PC-9 (cell line): ENCODE measurements at places on chromosomes 3 and 15. TPM values are rescaled to one million over a fixed set of nuclear protein-coding genes. Genes with fewer than 3 reads are reported as not detected.

The SOX2 gene
- not detected in 2 replicates for total RNA-seq

The MUC20 gene
- 98.1 and 176 TPM in 2 replicates for total RNA-seq

DNA sequence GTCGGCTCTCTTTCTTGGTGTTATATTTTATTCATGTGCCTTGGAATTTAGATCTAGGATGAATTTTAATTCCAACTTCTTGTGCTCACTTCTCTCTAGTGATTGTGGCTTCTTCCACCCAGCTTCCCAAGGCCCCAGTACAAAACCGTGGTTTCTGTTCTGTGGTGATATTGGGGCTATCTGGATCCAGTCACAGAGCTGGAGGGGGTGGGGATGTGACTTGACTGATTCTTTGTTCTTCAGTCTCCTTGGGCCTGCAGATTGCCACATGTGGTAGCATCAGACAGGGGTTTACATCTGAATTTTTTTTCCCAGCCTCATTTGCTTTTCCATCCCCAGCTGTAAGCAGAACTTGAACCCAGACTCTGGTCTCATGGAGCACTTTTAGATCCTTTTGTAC lies 98.5 kb upstream of the ADAMTSL3 start:
- DNase-seq: no peak

- DNase-seq: no peak
Measured at GRCh38 chr15:28914046-28914445, 28.3 kb downstream of the APBA2 start.

GRCh38 chr15:99434506-99435112 lies 131.2 kb upstream of the MEF2A start:
- DNase-seq: no peak

- no peak for DNase-seq
Measured at GRCh38 chr3:66396888-66397287, 103.9 kb downstream of the LRIG1 start.

GRCh38 chr3:31532587-31533168 lies at the start of gene STT3B:
Gene STT3B (plus strand): TSS chr3:31532925. CDS start chr3:31532999, 74 bp downstream.
- DNase-seq: peak; percentile 50

- no peak for DNase-seq
Measured at GRCh38 chr15:92048739-92049138, 195.2 kb downstream of the SLCO3A1 start.
